ENCODE measurements at places on chromosomes 5 and 9.

GRCh38 chr9:13607481-13608441 is 328.3 kb upstream of the MPDZ start:
- no peak for DNase-seq

GRCh38 chr5:74575741-74576538 is 64.6 kb downstream of the ENC1 start:
- no peak for DNase-seq

- peak; percentile 34 for DNase-seq
Observed at GRCh38 chr5:77709993-77710685, 66.0 kb downstream of the TBCA start.

GRCh38 chr5:138849439-138849838 is 25.7 kb downstream of the LRRTM2 start:
- no peak for DNase-seq

GRCh38 chr9:16514131-16514530 is 356.3 kb downstream of the BNC2 start:
- no peak for DNase-seq

DNA sequence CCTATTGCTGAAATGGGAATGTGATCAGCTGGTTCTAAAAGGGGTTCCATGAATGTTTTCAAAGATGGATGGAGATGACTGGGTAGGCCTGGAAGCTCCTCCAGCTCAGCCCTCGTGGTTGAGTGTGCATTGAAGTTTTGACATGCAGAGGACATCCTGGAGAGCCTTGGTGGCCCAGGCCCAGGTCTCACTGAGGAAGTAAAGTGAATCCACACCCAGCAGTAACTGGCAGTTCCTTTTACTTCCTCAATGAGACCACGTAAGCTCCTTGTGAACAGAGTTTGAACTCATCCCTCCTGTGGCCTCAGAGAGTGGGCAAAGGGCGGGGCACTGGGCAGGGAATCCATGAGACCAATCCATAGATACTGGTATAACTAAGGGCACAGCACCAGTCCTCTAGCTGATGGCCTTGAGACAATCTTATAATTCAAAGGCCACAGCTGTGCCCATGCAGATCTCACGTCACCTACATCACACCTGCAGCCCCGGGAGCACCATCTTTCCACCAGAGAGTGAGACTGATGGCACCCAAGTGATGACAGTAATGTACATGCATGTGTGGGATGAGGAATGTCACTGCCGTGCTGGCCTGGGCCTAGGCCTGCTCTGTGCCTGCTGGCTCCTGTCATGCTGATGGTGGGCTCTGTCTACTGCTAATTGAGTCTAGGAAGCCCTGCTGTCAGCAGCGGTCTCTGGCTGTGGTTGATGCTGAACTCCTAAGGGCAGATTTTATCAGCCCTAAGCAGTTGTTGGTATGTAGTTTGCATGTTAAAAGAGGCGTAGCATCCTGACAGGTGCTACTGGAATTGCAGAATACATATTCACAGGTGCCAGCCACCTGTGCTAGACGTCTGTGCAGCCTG is 257.8 kb downstream of the FSTL4 start:
- DNase-seq: peak; percentile 84

GRCh38 chr5:171540865-171541264 is 121.4 kb downstream of the FGF18 start:
- DNase-seq: no peak

DNA sequence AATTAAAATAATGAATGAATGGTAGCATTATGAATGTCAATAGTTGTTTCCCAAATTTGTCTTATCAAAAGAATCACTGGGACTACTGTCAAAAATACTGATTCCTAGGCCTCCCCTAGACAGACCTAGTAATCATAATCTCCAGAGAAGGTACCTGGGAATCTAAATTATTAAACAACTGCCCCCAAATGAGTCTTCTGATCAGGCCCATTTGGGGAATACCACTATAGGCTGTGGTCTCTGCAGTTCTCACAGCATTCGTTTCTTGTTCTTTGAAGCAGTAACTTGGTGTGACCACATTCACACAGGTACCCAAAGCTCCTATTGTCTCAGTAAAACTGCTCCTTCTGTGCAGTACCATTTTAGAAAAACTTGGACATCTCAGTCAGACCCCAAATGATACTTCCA is 230.9 kb downstream of the PIK3R1 start:
- no peak for DNase-seq

DNA sequence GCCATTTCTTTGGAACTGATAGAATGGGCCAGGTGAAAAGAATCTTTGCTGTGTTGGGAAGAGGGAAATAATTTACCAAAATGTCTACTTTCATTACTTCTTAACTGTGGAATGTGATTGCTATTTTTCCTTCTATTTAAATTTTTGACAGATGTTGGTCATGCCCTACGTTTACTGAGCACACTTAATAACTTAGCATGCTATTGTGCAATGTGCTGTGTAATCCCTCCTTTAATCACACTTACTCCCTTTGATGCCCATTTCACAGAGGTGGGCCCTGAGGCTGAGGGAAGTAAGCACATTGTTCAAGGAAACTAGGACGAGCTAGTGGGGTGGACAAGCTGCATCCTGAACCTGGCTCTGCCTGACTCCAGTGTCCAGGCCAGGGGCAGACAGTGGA is 47.8 kb upstream of the INSYN2B start:
- DNase-seq: no peak

GRCh38 chr5:125695996-125696655 is 727.1 kb upstream of the GRAMD2B start:
- no peak for DNase-seq

- DNase-seq: no peak
Observed at GRCh38 chr9:77449240-77450084, 198.7 kb downstream of the GNA14 start.

- no peak for DNase-seq
Observed at GRCh38 chr5:110790673-110791072, 51.9 kb downstream of the SLC25A46 start.

DNA sequence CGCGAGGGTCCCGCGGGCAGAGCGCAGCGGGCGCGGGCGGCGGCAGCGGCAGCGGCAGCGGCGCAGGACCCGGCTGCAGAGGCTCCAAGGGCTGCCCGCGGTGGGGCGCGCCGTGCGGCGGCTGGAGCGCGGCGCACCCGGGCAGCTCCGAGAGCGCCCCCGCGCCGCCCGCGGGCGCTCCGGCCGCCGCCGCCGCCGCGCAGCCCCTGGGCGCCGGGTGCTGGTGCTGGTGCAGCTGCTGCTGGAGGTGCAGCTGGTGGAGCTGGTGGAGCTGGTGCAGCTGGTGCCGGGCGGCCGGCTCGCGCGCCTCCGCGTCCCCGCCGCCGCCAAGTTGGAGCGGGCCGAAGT is 644 bp downstream of the IER5L start:
- no peak for DNase-seq

DNA sequence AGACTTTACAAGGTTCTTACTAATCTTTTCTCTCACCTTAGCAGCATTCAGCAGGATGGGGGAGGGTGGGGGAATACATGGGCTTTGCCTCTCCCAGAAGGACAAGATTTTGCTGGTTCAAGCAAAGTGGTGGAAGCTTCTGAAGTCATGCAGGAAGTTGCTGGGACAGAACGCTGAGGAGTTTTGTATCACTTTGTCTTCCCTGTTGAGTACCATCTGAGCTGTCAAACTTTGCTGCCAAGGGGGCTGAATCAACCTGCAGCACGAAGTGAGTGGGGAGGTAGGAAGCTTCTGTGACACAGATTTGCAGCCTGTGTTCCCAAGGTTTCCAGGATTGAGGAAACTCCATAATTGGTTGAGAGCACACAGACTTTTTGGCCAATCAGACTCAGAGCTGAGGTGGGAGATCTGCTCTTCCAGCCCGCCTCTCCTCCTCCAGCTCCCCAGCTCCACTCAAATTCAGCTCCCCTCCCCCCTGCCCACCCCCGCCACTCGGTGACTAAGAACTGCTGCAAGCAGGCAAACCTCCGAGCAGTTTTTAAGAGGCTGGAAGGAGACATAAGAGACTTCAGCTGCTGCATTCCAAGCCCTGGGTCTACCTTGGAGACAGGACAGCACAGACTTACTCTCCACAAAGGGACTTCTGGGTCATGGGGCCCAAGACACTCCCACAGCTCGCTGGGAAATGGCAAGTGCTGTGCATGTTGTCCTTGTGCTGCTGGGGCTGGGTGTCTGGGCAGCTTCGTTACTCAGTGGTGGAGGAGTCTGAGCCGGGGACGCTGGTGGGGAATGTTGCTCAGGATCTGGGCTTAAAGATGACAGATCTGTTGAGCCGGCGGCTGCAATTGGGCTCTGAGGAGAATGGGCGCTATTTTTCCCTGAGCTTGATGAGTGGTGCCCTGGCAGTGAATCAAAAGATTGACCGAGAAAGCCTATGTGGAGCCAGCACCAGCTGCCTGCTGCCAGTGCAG is at the start of gene PCDHGC5:
TSS of gene PCDHGC5 (plus strand) at position 491 of the 971 bp plus-strand sequence. CDS start at position 651, 160 bp downstream.
- DNase-seq: no peak

DNA sequence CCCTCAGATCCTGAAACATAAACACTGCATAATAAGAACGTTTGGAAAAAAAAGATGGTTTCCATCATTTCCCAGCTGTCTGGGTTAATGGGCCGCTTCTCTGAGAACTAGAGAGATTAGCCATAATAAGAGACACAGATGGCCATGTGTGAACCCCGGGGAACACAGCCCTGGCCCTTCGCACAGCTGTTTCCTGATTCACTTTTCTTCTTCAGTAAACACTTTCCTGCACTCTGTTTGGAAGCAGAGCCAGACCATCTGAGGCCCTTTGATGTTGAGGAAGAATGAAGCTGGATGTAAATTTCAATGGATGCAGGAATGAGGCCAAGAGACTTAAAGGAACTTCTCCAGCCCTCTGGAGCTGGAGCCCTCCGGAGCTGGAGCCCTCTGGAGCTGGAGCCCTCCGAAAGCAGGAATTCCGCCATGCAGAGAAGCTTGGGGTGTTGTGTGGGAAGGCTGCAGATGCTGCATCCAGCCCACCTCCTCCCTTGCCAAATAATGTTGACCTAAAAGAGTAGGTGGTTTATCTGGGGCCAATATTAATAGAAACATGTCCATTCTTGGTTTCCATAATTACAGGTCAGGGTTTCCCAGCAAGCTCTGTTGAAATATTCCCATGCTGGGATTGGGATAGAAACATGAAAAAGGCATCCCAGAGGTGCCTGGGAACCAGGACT is 218.9 kb downstream of the NXNL2 start:
- no peak for DNase-seq

DNA sequence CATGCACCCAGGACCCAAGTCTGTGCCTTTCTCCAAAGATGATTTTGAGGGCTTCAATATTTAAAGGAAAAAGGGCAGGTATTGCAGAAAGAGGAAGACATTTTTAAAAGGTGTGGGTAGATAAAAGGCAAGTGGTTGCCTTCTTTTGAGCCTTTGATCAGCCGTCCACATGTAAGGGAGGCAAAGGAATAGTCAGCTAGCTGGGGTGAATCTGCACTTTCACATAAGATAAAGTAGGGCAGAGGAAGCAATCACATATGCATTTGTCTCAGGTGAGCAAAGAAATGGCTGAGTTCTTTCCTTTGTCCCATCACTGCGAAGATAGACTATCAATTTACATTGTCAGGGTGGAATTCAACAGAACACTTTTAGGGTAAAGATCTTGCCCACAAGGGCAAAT is 19.9 kb downstream of the MGAT1 start:
- no peak for DNase-seq

DNA sequence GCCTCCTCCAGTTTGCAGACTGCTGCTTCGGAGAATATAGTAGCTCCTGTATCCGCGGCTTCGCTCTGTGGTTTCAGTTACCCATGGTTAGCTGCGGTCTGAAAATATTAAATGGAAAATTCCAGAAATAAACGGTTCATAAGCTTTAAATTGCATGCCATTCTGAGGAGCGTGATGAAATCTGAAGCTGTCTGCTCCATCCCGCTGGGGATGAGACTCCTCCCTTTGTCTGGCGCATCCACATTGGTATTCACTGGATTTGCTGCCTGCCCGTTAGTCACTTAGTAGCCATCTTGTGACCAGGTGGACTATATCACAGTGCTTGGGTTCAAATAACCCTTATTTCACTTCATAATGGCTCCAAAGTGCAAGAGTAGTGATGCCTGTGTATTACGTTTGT is 36.3 kb downstream of the MSX2 start:
- no peak for DNase-seq

DNA sequence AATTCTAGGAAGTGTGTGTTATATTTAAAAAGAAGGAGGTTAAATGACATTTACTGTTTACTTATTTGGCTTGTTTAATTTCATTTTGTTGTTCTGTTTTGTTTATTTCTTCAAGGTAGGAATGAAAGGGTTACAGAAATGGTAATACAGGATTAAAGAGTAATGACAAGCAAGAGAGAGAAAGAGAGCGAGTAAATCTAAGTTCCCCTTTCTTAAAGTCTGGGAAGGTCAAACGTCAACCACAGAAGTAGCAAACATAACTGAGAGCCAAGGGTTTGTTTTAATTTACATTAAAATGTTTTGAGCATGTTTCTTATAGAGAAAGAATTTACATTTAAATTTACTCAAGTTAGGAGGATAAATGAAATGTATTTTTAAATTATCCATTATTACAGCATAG is 18.7 kb downstream of the HCN1 start:
- no peak for DNase-seq

- peak; percentile 23 for DNase-seq
Observed at GRCh38 chr5:145887976-145888574, 15.3 kb upstream of the GRXCR2 start.

DNA sequence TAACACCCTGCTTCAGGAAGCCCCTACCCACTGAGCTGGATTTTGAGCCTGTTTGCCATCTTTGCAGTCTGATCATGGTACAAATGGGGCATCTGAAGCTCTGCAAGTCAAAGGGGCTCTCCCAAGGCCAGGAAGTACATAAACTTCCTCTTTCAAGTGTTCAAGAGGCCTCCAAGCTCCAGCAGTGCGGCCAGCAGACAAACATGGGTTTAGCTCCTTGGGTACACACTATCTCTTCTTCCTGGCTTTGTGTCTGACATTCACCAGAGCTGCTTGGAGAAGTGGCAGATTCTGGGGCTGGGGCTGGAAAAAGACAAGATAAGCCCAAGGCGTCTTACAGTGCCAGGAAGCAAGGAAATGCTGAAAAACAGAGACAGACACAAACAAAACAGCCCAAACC is 34.1 kb downstream of the LAMC3 start:
- DNase-seq: peak; percentile 86

DNA sequence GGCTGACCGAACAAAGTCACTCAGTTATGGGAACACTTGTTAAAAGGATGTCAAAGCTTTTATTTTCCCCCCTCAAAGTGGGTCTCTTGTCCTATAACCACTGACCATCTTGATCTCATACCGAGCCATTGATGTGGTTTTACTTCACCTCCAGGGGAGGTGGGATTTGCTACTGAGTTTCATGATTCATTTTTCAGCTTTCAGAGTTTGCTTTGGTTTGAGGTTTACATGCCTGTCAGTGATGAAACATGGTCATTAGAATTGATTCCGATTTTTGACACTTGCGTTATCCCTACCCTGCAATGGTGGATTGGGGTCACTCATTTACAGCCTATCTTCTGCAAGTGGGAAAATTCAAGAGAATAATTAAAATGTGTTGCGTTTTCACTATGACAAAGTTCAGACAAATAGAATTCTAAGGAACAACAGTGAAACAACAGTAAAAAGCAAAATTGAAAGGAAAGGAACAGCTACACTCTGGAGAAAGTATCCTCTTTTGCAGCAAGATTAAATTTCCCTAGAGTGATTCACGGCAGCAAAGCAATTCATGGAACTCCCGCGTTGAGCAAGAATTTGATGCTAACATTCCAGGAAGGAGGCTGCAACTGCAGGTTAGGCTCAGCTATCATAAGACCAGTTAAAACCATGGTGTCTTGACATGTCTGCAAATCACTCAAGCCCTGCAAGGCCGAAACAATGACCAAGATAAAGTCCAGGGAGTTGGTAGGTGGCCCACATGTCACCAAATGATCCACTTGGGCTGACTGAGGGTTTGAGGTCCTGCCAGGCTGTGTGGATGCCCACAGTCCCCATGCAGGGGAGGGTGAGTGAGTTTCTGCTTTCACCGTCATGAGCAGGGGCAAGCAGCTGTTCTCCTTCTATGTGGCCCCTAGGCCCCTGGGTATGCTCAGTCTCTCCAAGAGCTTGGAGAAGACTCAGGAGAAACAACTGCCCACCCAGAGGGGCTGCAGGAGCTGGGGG is 9.4 kb downstream of the GADD45G start:
- DNase-seq: no peak

Measured in MV-4-11 (cell line).